ENCODE measurements at places on chromosomes 7 and 10. TPM values are rescaled to one million over a fixed set of nuclear protein-coding genes. Genes with fewer than 3 reads are reported as not detected.

DNA sequence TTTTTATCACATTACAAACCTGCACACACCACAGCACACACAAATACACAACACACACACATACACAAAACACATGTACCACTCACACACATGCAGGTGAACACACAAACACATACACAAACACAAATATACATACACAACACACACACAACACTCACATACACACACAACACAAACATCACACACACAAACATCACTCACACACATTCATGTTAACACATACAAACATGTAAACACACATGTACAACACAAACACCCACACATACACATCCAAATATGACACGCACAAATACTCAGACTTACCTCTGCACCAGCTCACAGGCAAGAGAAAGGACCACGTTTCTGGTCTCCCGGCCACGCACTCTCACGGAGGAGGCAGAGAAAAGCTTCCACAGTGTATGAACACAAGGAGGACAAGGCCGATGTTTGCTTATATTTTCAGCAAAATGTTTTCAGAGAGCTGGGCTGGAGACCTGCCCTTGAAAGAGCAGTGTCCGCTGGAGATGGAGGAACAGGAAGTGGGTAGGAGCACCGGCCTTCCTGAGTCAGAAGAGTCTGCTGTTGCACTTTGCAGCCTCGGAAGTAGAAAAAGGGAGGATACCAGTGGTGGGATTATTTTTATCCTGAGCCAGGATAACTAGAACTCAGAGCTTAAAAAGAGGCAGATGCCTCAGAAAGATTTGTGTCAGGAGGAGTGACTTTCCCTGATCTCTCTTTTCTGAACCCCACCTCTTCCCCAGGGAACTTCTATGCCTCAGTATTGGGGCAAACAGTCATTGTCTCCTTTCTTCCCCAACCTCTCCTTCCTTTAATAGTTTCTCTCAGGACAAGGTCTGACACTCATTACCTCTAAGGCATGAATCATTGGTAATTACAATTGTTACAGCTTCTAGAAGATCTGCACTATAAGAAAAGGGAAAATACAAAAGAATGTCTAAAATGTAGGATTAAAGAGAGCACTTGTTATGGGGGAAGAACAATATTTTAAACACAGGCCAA is at the start of gene GIMAP6:
Gene GIMAP6 (minus strand): TSS at position 520 of the 999 bp plus-strand sequence. CDS start 2,243 bp downstream, outside the sequence.
- peak; percentile 42 for DNase-seq

GRCh38 chr7:81925530-81925929 is 155.7 kb upstream of the HGF start:
- no peak for DNase-seq

Gene ANLN
- 1.1 TPM for total RNA-seq

Gene TFR2
- 6.7 TPM for total RNA-seq

GRCh38 chr10:8063128-8063908 is 8.8 kb downstream of the GATA3 start:
- no peak for DNase-seq

- no peak for DNase-seq
Observed at GRCh38 chr7:45709168-45710042, 135.2 kb downstream of the ADCY1 start.

Gene CPXM2
- total RNA-seq, result not detected

GRCh38 chr10:61076572-61077114 is 132.7 kb upstream of the RHOBTB1 start:
- no peak for DNase-seq
